D341Med (cell line): ENCODE measurements at places on chromosomes 1 and 21.

GRCh38 chr1:44988531-44989156 lies 2.2 kb upstream of the EIF2B3 start:
- no peak for DNase-seq

DNA sequence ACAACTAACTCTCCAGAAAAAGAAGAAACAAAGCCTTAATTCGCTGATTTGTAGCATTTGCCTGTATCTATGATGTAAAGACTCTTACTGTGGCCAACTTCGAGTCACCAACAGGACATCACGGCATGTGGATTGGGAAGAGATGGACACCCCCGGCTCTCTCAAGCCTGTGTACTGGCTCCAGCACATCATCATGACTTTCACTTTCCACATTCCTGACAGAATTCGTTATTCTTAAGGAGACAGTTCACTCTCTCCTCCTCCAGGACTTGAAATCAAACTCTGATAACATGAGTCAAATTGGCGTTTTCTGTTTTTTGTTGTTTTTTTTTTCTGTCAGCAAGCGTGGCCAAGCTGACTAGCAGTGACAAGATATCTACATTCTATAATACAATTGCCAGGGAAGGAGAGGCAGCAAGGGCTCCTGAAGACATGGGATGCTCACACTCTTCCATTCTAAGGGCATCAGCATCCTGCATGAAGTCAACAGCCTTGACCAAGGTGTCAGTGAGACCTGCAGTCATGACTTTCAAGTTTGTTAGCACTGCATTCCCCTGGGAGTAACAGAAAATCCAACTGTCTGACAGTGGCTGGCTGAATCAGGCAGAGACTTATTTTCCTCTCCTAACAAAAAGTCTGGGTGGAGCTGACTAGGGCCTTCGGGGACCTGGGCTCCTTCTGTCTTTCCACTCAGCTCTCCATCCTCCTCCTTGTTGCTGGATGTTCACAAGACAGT lies 13.3 kb upstream of the TRAF3IP3 start:
- no peak for DNase-seq

- DNase-seq = no peak
Observed at GRCh38 chr1:210291786-210292230, 36.9 kb upstream of the HHAT start.

DNA sequence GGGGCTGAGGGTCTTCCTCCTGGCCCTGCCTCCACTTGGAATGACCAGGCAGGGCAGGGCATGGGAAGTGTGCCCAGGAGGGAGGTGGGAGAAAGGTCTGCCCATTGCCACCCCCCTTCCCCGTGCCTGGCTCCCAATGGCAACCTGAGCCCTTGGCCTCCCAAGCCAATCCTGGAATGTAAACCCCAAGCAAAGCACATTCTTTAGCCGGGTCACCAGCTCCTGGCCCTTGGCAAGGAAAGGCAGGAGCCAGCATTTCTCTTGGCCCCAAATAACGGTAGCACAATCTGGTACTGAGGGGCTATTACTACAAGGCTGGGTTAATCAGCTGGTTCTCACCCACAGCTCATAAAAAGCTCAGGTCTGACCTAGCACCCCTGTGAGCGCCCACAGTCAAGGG lies 6.9 kb upstream of the NUAK2 start:
- no peak for DNase-seq

- no peak for DNase-seq
Observed at GRCh38 chr1:32592943-32593342, 53.7 kb downstream of the ZBTB8A start.

DNA sequence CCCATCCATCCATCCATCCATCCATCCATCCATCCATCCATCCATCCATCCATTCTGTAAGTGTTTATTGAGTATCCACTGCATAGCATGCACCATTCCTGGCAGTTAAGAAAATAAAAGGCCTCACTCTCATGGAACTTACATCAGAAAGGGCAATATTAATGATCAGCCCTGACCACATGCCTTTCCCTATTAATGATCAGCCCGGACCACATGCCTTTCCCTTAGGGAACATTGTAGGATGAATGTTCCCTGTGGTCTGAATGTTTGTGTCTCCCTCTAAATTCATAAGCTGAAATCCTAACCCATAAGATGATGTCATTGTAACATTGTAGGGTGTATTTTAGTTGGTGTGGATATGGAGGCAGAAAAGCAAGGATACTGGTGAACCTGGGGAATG lies 365.8 kb downstream of the KIF26B start:
- DNase-seq = no peak

- DNase-seq = no peak
Observed at GRCh38 chr1:92949937-92950817, 11.1 kb downstream of the DIPK1A start.

DNA sequence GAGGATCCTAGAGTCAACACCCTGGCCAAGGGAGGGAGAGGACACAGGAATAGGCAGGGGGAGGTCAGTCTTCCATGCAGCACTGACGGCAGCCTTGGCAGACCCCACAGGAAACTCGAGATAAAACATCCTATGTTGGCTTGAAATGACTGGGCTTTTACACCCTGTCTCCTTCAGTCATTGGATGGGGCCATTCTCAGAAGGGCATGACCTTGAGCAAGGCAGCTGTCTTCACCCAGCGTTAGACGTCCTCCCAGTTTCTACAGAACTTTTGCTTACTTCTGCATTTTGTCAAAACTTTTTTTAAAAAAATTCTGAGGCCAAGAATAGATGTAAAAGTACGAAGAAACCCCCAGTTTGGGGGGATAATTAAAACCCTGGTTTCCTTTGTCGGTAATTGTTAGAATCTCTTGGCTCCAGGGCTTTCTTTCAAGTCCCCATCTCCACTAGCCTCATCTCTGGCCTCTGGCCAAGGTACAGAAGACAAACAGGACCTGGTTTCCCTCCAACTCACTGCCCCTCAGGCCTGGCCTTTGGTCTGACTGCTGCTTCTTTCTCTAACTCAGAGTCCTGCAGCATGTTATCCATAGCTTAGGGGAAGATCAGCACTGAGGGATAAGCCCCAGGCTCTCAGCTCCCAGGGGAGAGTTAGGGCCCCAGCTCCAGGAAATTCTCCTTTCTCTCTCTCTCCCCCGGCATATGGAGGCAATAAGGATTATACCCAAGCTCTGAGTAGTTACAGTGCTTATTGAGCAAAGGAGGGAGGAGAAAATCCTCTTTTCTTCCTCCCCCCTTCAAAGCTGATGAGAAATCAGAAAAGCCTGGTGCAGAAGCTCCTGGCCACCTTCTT lies 51.6 kb upstream of the KCND3 start:
- DNase-seq = peak; percentile 84

GRCh38 chr21:21188513-21189195 lies 190.4 kb downstream of the NCAM2 start:
- no peak for DNase-seq

GRCh38 chr1:186456729-186457255 lies 4.1 kb downstream of the PDC start:
- DNase-seq = no peak

- no peak for DNase-seq
Observed at GRCh38 chr1:220791956-220792355, 5.2 kb downstream of the MTARC1 start.

DNA sequence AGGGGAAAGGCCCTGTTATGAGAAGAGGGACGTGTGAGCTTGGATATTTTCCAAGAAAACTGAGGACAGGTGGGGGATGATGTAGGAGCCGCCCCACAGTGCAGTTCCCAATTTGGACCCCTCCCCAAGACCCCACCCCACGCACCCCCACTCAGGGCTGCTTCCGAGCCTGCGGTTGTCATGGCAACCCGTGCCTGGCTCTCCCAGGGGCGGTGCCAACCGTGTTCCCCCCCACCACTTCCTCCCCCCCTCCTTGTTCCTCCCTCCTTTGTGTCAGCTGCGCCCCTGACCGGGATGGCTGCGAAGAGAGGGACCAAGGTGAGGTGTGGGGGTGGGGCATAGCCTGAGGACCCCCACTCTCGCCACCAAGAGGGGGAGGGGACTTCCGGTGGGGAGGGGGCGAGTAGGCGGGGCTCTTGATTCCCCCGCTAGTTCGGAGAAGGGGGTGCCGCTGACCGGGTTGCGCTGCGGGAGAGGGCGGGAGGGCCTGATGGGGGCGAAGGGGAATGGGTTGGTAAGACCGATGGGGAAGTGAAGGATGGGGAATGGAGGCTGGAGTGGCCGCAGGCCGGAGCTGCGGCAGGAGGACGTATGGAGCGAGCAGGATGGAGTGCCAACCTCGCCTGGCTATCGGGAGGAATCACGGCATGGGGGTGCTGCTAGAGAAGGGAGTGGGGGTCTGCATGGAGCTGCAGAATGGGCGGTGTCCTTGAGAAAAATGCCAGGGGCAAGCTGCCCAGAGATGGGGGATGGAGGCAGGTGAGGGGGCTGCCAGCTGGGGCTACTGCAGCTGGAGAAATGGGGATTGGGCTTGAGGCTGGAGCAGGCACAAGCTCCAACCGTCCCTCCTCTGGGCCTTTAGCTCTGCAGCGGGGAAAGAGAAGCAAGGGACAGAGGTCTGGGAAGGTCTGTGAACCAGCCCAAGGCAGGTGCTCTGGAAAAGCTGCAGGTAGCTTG lies 953 bp downstream of the TRIM46 start:
- DNase-seq = peak; percentile 62

DNA sequence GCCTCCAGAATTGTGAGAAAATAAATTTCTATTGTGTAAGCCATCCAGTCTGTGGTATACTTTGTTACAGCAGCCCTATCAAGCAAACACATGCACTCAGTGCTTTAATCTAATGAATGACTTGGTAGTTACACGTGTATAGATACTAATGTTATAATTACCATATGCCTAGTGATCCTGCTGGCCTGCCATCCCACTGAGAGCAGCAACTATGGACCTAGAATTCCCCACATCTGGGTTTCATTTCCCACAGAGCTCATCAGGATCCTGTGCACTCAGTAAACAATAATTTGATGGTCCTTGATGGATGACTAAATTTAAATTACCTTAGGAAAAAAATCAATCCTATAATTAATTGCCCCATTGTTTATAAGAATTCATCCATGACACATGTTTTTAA lies 86.5 kb upstream of the RGS1 start:
- no peak for DNase-seq

- peak; percentile 76 for DNase-seq
Observed at GRCh38 chr1:212667223-212668139, 32.2 kb downstream of the BATF3 start.

DNA sequence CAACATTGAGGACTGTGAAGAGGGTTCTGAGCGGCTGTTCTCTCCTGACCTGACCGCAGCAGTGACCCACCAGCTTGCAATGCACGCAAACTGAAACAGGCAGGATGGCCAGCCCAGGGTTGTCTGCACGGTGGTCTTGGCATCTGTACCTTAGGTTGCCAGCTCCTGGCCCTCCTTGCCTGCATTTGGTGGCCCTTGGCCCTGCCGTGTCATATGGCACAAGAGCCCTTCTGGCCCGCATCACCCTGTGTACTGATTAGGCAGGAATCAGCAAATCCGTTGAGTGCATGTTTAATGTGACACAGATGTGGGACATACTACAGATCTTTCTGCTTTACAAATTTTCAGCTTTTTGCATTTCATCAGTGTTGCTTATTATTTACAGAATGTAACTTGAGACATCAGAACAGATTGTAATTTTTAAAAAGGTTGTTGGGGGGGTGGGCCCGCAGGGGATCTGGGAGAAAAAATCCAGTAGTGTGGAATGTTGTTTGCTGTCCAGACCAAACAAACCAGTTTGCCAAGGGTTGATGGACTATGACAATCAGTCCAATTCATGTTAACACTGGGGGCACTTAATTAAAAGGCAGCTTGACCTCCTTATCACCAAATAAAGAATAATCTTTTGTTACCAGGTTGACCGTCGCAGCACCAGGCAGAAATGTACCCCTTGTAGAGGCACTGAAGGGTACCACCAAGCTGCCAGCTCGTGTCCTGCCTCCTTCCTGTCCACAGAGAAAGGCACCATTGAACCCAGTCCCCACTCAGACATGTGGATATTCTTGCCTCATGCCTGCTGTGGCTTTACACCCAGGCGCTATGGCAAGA lies 132.6 kb downstream of the DHRS3 start:
- no peak for DNase-seq

DNA sequence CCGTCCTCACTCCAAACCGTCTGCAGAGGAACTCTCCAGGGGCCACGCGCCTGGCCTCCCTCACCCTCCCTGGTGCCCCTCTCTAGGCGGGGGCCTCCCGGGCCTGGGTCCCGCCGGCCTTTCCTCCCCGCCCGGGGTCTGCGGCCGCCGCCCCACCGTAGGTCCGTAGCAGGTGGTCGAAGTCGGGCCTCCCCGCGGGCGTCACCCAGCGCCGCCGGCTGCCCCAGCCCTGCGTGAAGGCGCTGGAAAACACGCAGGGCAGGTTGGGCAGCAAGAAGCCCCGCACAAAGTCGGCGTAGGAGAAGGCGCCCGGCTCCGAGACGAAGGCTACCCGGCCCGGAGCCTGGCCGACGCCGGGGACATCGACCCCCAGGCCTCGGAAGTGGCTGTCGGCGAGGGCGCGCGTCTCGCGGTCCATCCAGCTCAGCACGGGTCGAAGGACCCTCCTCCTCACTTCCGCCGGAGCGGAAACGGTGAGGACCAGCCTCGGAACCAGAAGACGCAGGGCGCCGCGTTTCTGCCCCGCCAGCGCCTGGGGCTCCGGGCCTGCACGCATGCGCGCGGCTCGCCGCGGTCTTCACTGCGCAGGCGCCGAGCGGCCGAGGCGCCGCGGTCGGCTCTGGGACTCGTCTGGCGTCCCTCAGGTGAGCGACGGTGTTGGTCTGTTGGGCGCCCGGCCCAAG lies at the start of the genes JMJD4 and SNAP47:
JMJD4 (minus strand) TSS at position 447 of the 683 bp plus-strand sequence; CDS start at position 418, 29 bp downstream.
SNAP47 (plus strand) TSS at position 580 of the 683 bp plus-strand sequence. CDS start 12,302 bp downstream, outside the sequence.
- peak; percentile 100 for DNase-seq

DNA sequence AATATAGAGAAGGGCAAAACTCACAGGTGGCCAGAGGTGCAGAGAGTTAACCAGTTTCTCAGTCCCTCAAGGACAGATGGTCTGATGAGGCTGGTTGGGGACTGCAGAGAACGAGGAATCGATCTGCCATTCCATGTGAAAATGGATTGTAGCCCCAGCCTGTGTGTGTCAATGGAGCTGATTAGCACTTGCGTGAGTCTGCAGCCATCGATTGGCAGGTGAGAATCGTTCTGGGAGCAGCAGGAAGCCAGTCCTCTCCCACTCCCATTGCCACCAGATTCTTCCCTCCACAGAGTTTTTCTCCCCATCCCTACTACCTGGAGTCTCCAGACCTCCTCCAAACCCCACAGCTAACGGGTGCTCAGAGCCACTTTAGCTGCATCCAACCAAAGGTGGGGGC lies 18.3 kb upstream of the PSMB2 start:
- DNase-seq = no peak

- DNase-seq = no peak
Observed at GRCh38 chr1:86138746-86139145, 17.8 kb downstream of the COL24A1 start.

GRCh38 chr1:39268112-39268581 lies 63.7 kb downstream of the MACF1 start:
- no peak for DNase-seq

- DNase-seq = no peak
Observed at GRCh38 chr1:223825767-223826748, 19.7 kb downstream of the TP53BP2 start.

DNA sequence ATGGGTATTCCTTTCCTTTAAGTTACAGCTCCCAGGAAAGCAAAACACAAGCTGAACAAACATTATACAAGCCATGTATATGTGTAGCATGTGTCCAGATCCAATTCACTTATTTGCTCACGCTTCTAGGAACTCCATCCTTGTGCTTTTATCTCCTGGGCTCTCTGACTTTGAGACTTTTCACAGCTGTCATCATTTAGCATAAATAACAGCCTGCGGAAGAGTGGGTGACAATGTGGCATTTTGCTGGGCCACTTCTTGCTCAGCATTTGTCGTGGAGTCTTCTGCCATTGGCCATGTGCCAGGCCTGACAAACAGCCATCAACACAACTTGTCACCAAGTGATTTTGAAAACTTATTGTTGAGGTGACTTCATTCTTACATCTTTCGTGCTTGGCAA lies 164.3 kb downstream of the KIF26B start:
- no peak for DNase-seq
